Stimulated activated CD4-positive, alpha-beta T cell treated with anti-CD3 and anti-CD28 coated beads, Interleukin-15, amount 100 ng/mL, for 1 hour (primary cell): ENCODE measurements at places on chromosomes 6 and 20.

GRCh38 chr6:47964969-47965368 is 146.0 kb downstream of the PTCHD4 start:
- no peak for DNase-seq

DNA sequence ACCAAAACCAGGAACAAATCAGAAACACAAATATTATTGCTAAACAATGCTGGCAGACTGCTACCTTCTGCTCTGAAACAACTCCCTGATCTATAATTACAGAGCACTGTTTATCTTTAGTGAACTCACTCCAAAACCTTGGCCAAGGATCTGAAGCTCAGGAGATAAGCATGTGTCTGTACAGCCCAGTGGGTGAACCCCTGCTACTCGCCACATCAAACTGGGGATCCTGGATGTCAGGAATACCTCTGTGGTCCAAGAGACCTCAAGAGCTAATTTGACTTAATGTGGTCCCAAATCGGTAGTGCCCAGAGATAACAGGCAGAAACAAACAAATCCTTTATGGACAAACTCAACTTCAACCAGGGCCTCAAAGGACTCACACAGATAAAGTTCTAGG is 381.8 kb downstream of the KIF16B start:
- DNase-seq, result no peak

GRCh38 chr6:26029857-26030653 is 57.2 kb upstream of the HFE start:
- DNase-seq, result no peak

- no peak for DNase-seq
Measured at GRCh38 chr20:36642136-36642535, 3.9 kb downstream of the SLA2 start.

DNA sequence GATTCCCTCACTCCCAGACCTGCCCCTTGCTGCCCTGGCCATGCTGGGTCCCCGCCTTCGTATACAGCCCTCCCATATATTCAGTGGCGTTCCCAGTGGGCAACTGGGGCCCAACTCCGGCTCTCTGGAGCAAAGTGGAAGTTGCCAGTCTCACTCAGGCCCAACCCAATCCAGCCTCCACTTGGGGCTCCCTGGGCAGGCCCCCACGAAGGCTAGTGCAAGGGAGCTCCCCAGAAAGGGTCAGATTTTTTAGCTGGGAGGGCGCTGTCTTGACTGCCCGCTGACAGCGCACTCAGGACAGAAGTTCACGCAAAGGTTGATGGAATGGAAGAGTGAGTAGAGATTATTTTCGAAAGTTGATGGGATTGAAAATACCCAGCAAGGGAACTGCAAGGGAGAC is 5.9 kb downstream of the TP53TG5 start:
- no peak for DNase-seq

DNA sequence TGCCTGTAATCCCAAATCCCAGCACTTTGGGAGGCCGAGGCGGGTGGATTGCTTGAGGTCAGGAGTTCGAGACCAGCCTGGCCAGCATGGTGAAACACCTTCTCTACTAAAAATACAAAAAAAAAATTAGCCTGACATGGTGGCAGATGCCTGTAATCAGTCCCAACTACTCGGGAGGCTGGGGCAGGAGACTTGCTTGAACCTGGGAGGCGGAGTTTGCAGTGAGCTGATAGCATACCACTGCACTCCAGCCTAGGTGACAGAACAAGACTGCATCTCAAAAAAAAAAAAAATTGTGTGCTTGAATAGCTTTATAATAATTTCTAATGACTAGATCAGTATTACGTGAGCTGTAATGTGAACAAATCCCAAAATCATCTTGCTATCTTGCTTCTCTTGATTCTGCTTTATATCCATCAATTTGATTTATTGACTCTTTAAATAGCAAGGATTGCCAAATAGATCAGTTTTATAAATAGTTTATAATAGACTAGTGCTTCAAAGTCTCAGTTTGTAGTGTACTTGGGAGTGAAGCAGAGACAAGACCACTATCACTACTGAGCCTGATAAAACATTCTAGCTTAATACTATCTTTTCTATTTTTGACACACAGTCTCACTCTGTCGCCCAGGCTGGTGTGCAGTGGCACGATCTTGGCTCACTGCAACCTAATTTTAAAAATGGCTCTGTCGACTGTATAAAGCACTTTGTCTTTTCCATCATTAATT is 7.1 kb downstream of the AMD1 start:
- DNase-seq, result no peak
